ENCODE measurements at places on chromosomes 11 and 22.

GRCh38 chr11:19813158-19813879 is 100.7 kb downstream of the NAV2 start:
- no peak for ATAC-seq

- no peak for ATAC-seq
These were observed 10.1 kb upstream of the RAB3IL1 start for GRCh38 chr11:61927501-61927900.

DNA sequence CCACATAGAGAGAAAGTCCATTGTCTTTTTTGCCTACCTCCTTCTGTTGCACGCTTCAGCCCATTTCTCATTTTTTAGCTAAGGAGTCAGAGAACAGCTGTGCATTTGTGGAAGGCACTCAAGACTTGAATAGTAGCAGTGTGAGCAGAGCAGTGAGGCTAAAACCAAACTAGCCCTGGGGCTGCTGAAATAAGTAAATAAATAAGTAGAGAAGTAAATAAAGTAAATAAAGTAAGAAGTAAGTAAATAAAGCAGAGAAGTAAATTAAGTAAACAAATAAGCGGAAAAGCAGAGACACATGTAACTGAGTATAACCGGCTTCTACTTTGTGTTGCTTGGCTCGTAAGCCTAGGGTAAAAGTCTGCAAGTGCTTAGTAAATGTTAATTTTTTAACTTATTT is 2.4 kb upstream of the OR52L1 start:
- no peak for ATAC-seq

DNA sequence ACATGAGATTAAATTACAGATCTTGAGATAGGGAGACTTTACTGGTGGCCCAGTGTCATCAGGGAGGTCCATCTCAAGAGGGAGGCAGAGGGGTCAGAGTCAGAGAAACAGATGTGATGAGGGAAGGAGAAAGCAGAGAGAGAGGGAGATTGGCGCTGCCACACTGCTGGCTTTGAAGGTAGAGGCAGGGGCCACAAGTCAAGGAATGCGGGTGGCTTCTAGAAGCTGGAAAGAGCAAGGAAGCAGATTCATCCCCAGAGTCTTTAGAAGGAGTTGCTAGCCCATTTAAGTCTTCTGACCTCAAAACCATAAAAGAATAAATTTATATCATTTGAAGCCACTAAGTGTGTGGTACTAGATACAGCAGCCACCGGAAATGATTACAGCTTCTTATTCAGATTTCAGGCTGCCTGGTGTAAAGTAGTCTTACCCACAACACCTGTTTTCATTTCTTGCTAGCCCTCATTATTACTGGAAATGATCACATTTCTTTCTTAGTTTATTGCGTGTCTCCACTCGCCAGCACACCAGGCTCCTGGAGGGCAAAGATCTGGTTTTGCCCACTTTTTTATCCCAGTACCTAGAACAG is 12.6 kb upstream of the SERPINH1 start:
- ATAC-seq = peak; percentile 64

DNA sequence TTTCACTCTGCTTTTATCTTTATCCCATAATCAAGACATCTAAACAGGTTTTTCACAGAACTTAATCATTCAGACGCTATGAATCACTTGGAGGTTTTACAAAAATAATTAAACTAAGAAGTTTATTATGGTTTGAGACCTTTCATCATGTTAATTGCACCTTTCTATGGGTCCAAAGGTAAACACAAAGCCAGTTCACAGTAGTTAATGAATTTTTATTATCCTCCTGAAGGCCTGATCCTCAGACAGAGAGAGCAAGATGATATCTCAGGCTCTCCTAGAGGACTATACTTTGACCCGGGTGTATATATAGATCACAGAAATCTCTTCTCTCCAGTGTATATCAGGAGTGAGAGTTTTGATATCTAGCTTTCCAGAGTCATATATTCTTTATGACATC is 1044.3 kb upstream of the RAG2 start:
- ATAC-seq = no peak

GRCh38 chr11:11349870-11350337 is 3.1 kb downstream of the CSNK2A3 start:
- ATAC-seq = no peak

GRCh38 chr11:45180848-45181192 is 34.4 kb downstream of the PRDM11 start:
- ATAC-seq = peak; percentile 93

DNA sequence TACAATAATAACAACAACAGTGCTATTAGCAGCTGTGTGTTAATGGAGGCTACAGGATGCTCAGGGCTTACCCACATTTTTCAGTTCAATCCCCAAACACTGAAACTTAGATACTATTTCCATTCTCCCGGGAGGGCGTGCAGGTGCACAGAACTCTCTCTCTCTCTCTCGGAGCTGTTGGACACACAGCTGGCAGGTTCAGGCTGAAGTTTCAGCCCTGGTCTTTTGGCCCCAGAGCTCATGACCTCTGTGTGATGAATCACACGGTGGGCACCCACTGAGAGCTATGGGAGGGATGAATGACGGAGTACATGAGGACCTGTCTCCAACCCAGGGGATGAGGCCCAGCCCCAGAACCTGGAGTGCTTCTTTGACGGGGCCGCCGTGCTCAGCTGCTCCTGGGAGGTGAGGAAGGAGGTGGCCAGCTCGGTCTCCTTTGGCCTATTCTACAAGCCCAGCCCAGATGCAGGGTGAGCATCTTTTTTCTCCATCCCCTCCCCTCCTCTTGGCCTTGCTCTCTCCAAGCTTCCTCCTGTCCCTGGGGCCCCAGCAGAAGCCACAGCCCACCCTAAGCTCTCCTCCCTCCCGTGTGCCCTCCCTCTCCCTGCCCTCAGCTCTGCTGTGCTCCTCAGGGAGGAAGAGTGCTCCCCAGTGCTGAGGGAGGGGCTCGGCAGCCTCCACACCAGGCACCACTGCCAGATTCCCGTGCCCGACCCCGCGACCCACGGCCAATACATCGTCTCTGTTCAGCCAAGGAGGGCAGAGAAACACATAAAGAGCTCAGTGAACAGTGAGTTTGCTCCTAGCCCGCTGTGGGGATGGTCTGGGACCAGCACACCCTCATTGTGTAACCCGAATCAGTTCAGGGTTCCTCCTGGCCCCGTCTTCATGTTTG is 16.9 kb downstream of the CSF2RB start:
- ATAC-seq = no peak

DNA sequence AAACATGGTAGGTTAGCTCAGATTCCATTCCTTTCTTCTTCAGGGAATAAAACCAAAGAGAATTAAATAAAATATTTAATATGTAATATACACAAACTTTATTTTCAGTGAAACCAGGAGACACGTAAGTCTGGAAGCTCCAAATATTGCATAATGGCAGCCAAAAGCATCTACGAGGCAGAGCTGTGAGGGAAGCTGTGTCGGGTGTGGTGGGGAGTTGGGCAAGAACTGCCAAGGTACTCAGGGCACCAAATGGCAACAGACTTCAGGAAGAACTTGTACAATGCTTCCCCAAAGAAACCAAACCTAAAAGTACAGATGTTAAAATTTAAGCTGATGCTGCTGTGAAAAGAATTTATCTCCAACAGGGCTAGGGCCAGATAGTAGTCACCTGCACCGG is 47.5 kb upstream of the C11orf87 start:
- ATAC-seq = no peak

GRCh38 chr22:29635734-29636357 is 32.4 kb downstream of the NF2 start:
- peak; percentile 56 for ATAC-seq

DNA sequence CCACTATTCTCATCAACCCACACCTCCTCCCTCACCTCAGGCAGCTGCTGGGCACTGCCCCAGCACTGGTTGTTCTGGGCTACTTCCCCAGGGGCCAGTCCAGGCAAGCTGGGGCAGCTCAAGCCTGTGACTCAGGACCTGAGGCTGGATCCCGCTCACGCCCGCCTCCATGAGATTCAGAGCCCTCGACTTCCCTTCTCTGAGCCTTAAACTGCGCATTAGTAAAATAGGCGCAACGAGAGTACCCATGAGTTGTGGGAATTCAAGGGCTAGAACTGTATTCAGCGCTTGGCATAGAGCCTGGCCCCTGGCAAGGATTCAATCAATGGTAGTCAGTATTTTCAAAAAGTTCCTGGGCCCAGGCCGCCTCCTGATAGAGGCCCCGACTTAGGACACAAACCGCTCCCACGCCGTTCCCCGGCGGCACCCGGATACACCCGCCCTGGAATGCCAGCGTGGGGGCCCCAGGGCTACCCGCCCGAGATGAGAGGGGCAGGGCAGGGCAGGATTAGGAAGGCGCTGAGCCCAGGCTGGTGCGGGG is 723 bp upstream of the CD82 start:
- no peak for ATAC-seq

GRCh38 chr11:10484461-10485180 is 29.6 kb downstream of the AMPD3 start:
- no peak for ATAC-seq

- no peak for ATAC-seq
These were observed 76.8 kb downstream of the KCNC1 start for GRCh38 chr11:17811352-17811751.

DNA sequence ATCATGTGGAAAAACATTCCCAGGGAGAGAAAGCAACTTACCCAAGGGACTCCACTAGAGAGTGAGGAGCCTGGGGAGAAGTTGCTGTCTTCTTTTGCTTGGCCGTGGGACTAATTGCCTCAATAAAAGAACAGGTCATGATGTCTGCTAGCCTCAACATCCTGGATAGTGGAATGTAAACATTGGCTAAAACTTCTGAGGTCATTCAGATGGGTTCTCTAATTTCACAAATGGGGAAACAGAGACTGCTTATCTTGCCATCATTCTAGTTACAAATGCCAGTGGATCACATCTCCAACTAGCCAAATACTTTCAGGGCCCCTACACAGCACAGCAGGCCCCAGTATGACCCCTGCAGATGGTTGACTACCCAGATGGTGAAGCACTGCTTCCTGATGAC is 28.4 kb upstream of the PAMR1 start:
- no peak for ATAC-seq

- no peak for ATAC-seq
These were observed 87.8 kb upstream of the CRYBB3 start for GRCh38 chr22:25111579-25112517.

DNA sequence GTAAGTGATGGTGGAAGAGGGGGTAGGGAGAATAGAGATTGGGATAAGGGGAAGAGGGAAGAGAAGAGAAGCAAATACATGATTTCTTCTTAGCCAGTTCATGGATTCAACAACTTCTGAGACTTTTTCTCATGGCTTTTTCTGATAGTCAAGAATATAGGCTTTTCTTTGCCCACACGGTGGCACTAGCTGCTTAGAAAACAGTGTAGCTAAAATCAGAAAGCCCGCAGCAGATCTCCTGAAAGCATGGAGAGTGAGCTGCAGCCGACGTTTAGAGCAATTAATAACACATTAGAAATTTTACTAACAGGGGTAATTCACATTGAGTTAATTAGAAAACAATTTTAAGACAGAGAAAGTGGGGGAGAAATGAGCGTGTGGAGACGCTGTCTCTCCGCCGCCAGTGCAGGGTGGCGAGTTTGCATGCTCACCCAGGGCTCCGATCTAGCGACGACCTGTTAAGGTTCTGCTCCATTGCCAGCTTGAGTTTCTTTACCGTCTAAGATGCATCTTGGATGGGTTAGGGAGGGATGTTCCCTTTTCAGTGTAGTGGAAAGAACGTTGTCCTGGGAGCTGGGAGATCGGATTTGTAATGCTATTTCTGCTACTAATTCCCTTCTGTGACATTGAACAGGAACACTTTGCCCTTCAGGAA is 3.3 kb upstream of the RAG1 start:
- no peak for ATAC-seq
